Stimulated activated CD8-positive, alpha-beta memory T cell treated with anti-CD3 and anti-CD28 coated beads, Interleukin-7, amount 100 ng/mL, for 4 hours (primary cell): ENCODE measurements at places on chromosomes 11 and 22.
A peak's percentile ranks its signal among the peaks of the same experiment; 100 is the strongest.

GRCh38 chr11:30424321-30424720, 101.4 kb downstream of the ARL14EP start:
- DNase-seq = no peak

- DNase-seq = no peak
These were observed 324.4 kb downstream of the BRD1 start for GRCh38 chr22:49503321-49503720.

- DNase-seq = no peak
These were observed 33.7 kb downstream of the CYB5R2 start for GRCh38 chr11:7639643-7640025.

DNA sequence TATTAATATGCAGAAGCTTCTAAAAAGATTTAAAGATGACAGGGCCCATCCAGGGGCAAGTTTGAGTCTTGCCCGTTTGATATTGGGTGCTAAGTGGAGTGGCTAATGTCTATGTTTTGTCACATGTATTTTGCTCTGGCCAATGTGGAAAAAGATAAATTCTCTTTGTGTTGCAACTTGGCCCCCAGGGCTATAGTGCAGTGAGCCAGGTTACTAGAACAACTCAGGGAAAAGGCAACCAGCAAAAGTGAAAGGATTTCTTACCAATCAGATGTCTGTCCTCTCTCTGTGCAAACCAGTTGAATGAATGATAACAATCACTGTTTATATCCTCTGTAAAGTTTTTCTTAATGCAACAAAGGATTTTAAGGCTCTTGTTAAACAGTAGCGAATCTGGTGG, 4.6 kb upstream of the CLNS1A start:
- no peak for DNase-seq

DNA sequence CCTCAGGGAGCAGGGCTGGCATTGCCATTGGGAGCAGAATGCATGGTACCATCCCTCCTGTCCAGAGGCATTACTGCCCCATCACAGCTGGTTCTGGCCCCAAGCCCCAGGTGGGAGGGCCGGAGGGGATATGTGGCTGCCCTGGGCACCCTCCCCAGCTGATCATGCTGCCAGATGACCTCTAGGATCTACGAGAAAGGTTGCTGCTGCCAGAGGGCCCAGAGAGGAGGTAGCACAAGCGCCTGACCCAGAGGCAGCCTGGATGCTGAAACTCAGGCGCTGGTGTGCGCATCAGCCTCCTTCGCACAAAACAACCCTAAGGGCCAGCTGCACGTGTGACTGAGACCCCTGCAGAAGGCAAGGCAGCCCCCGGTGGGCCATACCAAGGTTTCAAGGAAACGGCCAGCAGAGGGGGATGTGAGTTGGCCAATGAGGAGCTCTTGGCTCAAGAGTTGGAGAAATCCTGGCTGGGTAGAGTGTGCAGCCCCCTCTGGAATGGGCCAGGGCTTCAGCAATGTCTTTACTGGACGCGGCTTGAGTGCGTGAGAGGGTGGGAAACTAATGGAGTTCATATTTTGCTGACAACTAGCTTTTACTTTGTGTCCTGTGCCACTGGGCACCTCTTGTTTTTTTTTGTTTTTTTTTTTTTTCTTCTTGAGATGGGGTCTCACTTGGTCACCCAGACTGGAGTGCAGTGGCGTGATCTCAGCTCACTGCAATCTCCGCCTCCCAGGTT, 88.3 kb upstream of the PARVA start:
- no peak for DNase-seq

GRCh38 chr11:68440224-68440623, 20.3 kb upstream of the PPP6R3 start:
- no peak for DNase-seq

GRCh38 chr11:74466916-74467885, at the start of gene KCNE3:
KCNE3 (minus strand) TSS chr11:74467549; CDS start chr11:74457563, 9,986 bp downstream.
- no peak for DNase-seq

DNA sequence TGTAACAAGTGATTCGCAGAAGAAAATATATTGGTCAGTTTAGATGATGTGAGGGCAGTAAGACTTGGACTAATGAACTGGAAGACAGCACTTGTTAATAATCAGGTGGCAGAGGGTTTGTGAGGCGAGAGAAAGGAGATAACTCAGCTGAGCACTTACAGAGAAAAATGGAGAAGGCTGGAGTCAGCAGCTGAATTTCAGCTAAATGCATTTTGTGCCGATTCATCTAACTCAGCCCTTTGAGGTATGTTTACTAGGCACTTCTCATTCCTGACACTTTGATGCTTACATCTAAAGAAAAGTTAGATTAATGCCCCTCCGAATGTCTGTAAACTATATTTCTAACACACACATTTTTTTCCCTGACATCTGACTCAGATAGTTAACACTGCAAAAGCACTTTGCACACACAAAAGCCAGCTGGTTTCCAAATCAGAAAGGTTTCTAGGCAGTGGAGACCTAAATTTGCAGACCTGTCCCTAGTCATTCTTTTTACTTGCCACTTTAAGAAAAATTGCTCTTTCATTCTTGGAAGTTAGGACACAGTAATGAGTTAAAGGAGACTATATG, 859.5 kb upstream of the CCDC90B start:
- no peak for DNase-seq

DNA sequence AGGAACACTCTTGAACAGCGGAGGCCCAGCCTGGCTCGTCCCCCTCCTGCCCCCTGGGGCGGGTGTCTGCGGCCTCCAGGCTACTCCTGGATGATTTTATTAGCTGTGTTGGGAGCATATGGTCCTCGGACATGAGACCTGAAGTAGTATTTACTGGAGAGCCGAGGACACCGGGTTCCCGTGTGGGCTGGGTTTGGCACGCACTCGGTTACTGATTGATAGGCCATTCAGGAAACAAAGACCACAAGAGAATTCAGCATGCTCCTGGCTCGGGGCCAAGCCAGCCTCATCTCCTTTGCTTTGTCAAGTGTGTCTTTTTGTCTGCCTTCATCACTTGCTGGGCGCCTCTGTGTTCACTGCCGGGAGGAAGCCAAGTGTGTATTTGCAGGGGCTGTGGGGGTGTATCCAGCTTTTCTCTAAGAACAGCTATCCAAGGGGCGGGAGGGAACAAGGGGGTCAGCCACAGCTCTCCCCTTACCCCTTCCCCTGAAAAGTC, 9.7 kb downstream of the FXYD2 start:
- peak; percentile 71 for DNase-seq

DNA sequence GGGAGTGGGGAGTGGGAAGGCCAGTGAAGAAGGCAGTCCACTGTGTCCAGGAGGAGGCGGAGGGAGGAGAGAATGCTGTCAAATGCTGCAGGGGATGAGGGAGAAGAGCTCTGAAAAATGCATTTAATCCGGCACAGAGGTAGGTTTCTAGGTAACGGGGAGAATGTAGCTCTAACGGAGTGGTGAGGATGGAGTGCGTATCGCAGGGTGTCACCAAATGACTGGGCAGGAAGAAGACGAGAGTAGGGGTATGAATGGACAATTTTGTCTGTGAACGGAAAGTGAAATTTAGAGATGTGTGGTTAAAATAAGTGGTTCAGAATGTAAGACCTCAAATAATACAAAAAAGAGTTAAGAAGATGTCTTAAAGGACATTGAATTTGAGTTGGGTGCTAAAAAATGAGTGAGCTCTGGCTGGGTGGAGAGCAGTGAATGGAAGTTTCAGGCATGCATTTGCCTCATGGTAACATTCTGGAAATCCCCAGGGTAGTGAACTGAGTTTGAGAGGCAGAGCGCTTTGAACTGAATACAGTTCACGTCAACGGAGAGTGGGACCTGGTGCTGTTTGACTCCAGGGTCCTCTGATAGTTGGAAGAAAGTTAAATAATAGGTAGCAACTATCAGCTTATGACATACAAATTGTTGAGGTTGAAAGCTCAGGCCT, 81.3 kb upstream of the CADM1 start:
- DNase-seq = no peak

DNA sequence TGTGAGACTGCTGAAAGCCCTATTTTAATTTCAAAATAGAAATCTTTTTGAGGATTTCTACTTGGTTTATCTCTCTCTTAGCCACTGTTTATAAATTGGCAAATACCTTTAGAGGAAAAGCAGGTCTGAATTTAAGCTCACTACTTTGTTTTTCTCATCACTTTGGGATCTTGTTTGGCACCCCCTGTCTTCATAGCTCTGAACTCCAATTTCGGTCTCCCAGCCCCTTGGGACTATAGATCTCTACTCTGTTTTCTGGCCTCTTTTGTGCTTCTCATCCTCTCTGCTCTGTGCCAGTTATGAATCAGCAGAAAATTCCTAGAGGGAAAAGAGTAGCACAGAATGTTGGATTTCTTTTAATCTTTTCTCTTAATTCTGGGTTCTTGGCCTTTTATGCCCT, 118.3 kb downstream of the CYP2R1 start:
- no peak for DNase-seq

DNA sequence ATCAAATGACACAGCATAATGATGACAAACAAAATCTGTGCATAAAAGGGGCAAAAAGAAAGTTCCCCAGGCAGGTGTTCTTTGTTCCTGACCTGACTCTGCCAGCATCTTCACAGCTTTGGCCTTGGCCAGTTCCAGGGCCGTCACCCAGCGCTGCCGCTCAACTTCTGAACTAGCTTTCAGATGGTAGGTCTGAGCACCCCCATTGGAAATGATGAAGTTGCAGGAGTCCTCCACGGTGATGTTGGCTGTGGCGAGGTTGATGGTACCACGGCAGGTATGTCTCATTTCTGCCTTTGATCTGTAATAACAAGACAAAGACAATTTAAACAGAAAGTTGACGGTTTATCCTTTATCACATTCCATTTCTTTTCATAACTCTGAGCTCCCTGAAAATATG, 5.3 kb downstream of the OSBP start:
- no peak for DNase-seq

DNA sequence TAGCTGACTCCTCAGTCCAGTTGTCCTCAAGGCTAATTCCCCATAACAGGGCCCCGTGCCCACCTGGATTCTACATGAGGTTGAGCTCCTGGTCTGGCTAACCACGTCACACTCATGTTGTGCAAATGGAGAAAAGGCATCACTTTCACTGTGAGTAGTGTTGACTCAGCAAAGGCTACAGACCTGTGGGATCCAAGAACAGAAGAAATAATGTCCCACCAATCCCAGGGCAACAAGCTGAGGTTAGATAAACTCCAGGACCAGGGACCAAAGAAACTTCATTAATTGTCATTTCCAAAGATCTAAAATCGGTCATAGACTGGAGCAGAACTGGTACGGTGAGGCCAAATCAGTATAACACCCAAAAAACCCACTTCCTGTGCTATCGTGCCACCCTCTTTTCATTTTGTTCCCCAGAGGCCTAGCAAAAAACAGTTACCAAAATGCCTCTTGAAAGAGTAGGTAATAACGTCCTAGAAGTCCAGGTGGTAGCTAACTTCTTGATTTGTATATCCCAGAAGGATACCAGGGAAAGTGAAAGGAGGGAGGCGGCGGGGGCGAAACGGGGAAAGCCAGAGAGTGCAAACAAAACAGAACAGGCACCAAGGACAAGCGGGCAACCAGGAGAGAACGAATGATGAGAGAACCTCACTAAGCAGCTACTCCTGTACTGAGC, 1.4 kb downstream of the PCSK7 start:
- DNase-seq = peak; percentile 8

GRCh38 chr11:59186130-59186594, 14.2 kb downstream of the DTX4 start:
- DNase-seq = peak; percentile 20

DNA sequence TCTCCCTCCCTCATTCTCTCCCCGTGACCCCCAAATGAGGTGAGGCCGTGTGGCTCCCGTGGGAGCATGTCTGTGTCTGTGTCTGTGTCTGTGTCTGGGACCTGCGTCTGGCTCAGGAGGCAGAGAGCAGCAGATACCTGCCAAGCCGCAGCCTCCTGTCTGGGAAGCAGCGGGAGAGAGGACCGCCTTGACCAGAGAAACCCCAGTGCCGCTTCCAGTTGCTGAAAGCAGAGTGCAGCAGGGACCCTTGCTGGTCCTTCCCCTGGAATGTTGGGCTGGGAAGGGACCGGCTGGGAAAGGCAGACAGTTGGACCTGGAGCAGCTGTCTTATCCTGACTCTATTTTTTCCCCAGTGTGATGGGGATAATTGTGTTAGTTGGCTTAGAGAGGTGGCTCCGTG, 525 bp downstream of the CSDC2 start:
- DNase-seq = no peak

- no peak for DNase-seq
These were observed 3.6 kb downstream of the ZFTA start for GRCh38 chr11:63764679-63765647.

DNA sequence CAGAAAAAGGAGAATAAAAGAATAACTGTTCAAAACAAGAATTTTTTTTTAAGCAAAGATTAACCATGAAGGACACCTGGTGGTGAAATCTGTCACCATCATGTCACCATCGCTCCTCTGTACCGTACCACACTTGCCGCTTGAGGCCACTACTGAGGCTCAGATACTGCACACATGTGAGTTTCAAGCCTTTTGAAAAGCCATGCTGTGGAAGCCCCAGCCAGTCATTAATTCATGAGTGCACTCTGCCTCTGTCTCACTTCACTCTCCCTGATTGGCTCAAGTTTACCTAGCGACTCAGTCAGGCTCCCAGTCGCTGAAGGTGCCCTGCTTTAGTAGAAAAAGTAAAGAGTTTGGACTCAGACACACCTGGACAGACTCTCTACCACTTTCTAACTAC, 6.6 kb upstream of the MS4A12 start:
- no peak for DNase-seq

- DNase-seq = no peak
These were observed 54.9 kb downstream of the SVIP start for GRCh38 chr11:22774716-22775115.

- no peak for DNase-seq
These were observed 131.3 kb downstream of the KCNC1 start for GRCh38 chr11:17865765-17866428.

DNA sequence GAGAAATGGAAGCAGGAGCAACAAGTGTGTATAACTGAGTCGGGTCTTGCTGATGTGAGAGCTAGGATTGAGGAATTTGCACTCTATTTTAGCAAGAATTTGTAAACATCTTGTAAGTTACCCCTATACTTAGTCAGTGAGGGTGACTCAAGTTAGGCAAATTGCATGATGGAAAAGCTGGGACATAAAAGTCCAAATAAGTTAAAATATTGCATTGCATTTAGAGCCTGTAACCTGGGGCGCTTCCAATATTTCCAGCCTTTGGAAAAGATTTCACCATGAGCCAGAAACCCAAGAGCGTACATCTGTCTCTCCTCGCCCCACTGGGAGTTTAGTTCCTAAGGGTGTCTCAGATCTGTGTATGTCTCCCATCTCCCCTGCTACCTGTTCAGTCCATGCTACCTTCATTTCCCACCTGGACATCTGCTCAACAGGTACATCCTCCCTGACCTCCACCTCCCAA, 37.0 kb upstream of the ACCSL start:
- no peak for DNase-seq

- DNase-seq = no peak
These were observed 3.1 kb upstream of the PGGHG start for GRCh38 chr11:285894-286220.

GRCh38 chr22:20533879-20534265, 26.5 kb downstream of the MED15 start:
- DNase-seq = no peak
